Fibroblast of skin of right biceps (primary cell): ENCODE measurements at places on chromosomes 3 and 15.

- DNase-seq: peak; percentile 2
Measured at GRCh38 chr3:25725810-25726209, 57.4 kb downstream of the NGLY1 start.

DNA sequence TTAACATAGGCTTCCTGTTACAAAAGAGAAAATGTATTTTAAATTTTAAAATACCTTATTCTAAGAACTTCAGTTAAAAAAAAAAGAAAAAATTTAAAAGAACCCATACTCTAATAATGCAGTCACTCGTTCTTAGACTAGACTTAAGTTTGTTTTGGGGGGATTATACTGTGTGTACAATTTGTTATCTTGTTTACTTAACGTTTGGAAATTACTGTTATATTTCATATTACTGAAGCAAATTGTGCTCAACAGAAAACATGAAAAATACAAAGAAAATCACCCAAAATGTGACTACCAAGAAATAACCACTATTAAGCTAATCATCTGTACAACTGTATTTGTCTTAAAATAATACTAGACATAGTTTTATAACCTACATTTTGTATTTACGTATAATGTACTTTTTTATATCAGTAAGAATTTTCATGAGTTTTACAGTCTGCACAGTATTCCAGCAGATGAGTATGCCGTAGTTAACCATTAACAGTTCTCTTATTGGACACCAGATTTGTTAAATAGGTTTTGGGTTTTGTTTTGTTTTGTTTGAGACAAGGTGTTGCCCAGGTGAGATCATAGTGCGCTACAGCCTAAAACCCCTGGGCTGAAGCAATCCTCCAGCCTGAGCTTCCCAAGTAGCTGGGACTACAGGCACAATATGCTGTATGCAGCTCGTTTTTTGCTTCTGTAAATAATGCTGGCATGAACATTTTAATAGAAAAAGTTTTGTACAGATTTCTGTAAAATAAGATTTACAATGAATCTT, 88.8 kb upstream of the CHD2 start:
- DNase-seq: no peak

DNA sequence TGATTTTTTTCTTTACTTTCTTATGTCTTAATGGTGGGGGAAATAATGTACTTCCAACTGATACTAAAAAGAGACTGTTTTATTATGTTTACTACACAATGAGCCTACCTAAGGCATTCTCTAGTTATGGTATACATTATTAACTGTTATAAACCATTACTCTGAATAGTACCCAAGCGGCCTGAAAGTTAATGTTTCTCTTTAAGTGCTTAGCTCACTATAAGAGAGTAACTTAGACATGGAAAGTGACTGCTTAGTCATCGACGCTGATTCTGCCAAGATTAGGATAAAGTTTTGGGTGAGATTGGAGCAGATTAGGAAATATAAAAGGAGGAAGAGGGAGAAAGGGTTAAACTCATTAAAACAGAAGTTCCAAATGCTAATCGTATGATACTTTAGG, 365.0 kb downstream of the NLGN1 start:
- no peak for DNase-seq

DNA sequence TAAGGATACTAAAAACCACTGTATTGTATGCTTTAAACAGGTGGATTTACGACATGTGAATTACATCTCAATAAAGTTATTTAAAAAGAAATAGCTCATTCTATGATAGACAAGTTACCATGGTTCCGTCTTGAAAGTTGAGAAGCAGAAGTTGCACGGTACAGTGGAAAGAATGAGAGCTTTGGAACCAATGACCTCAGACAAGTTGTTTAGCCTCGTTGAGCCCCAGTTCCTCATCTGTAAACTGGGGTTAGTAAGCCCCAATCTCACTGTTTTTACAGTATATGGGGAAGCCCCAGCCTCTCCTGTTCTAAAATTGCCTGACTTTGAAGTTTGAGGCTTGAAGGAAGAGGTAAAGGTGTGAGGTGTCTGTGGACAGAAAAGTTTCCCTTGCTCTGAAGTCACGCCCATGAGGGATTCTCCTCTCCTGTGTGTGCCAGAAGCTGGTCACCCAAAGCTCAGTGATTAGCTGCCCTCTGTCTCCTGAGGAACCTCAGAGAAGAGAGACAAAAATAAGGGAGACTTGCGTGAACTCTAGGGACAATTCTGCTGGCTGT, 10.0 kb downstream of the CRYGS start:
- DNase-seq: no peak

DNA sequence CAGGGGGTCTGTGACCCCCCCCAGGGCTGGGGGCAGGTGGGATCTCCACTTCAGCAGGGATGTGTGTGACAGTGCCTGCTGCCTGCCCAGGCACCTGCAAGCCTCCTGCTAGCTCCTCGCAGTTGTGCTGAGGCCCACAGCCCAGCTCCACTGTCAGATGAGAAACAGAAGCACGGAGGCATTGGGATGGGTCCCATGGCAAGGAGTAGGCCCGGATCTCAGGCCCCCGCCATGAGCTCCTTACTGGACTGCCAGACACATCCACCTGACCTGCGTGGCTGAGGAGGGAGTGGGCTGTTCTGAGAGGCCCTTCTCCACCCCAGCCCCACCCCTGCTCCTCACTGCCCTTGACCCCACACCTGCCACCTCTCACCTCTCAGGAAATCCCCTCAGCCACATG, 18.2 kb upstream of the SKOR1 start:
- no peak for DNase-seq

- peak; percentile 63 for DNase-seq
Measured at GRCh38 chr3:172856795-172857742, 106.5 kb downstream of the ECT2 start.

GRCh38 chr3:105805404-105805803, 63.4 kb downstream of the CBLB start:
- no peak for DNase-seq

GRCh38 chr3:148955544-148956346, 35.6 kb upstream of the GYG1 start:
- DNase-seq: peak; percentile 90

- DNase-seq: no peak
Measured at GRCh38 chr15:32729700-32730395, 12.0 kb downstream of the GREM1 start.

DNA sequence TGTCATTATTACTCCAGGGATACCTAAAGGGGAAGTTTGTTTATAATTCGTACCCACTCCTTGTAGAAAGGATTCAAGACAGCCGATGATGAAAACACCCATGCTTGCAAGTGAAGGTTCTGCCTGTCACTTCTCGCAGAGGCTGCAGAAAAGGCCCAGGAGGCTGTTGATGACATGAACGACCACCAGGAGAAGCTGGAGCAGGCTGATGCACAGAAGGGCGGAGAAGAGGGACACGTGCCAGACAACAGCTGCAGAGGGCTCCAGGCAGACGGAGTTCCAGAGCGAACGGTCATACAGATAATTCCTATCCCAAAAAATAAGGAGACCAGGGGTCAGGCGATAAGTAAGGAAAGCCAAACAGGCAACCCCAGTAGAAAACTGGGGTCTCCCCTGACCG, 5.7 kb upstream of the DYNLT2B start:
- DNase-seq: peak; percentile 48

DNA sequence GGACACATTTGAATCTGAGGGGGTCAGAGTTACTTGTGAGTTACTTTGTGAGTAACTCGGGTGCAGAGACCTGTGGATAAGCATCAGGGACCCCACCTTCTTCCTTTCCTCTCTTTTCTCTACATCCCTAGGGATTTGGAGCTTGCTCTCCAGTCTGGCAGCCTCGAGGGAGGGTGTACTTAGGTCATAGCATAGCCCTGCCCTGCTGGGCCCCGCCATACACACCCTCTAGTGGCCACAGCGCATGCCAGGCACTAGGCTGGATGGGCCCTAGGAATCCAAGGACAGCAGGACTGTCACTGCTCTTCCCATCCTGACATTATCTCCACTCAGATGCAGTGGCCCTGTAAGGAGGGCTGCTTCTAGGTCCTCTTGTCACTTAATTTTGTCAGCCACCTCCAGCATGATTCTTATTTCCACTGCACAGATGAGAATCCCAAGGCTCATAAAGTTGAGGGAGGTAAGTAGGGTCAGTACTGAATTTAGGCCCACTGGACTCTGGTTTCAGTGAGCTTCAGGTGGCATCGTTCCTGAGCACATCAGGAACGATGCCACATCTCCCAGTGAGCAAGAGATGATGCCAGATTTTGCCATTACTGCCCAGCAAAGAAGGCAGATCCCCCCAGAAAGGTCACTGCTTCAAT, 3.6 kb upstream of the SMAD6 start:
- DNase-seq: peak; percentile 76
